ENCODE measurements at places on chromosomes 3 and 15.

DNA sequence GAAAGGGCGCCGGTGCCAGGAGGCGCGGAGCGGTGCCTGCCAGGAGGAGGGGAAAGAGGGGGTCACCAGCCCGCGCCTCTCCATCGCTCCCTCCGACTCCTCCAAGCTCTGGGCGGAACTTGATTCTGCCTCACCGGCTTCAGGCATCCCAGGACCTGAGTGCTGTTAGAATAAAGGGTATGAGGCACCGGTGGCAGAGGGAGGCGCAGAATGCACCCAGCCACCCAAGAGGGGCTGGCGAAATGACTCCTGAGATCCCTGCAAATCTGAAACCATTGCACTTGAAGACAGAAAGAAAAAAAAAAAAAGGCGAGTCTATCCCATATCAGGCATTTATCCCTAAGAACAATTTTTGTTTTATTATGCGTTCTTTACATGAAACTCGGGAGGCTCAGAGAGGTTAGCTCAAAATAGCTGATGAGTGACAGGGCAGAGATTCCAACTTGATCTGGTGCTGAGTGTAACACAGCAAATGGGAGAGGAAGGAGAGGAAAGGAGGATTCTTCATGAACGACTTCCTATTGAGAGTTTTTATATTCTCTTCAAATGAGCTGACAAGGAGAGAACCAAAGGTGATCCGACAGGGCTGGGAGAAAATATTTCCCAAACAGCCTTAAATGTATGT is 157.0 kb upstream of the FRMD4B start:
- peak; percentile 9 for DNase-seq

- no peak for DNase-seq
These were observed 107.5 kb downstream of the CHCHD6 start for GRCh38 chr3:126811530-126811929.

- no peak for DNase-seq
These were observed 317.3 kb upstream of the CFAP20DC start for GRCh38 chr3:59367150-59367549.

GRCh38 chr3:139586420-139587017 is 47.0 kb upstream of the RBP1 start:
- no peak for DNase-seq

GRCh38 chr15:68305420-68305871 is 27.9 kb downstream of the FEM1B start:
- DNase-seq = peak; percentile 48

- no peak for DNase-seq
These were observed 131.3 kb upstream of the PRR20G start for GRCh38 chr3:127419182-127419581.

DNA sequence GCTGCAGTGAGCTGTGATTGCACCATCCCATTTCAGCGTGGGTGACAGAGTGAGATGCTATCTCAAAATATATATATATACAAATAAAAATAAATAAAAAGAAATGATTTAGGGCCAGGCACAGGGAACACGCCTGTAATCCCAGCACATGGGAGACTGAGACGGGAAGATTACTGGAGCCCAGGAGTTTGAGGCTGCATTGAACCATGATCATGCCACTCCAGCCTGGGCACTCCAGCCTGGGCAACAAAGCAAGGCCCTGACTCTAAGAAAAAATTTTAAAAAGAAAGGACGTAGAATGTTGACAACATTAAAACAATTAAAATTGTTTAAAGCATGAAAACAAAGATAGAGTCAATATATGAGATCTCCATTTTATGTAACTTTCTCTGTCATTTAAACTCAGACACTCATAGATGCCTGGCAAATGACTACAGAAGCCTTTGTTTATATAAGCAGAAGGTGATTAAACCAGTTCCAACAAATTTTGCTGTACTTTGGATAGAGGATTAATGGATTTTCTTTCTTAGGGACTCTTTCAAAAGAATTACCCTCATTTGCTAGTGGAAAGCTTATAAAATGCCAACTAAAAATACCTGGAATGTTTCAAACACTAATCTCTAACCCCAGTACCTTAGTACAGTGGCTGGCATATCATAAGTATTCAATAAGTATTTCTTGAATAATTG is 10.7 kb upstream of the TRPM7 start:
- DNase-seq = no peak

- no peak for DNase-seq
These were observed 127.9 kb downstream of the C3orf70 start for GRCh38 chr3:185024966-185025365.

GRCh38 chr3:119663885-119664284 is 3.5 kb upstream of the POPDC2 start:
- no peak for DNase-seq

DNA sequence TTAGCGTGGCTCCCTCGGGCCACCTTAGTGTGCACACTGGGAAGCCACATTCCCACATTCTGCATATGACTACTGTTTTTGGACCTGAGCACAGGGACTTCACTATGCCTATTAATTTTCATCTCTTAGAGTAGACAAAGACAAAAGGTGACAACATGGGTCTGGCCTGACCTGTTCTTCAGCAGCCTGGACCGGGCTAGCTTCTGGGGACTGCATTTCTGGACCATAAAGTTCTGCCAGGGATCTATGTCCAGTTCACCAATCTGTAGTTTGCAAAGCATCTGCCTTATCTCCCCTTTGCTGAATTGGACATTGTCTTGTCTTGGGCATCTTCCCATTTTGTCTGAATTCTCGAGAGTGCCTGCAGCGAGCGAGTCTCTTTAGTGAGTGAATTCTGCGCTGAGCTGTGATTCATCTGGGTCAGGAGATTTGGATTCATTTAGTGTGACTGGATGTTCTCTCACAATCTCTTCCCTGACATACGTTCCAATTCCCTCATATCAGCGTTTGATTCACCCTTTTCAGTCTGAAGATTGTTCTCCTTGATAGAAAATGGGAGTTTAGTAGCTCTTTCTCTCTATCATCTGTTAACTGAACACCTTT is 112.2 kb upstream of the PLXNA1 start:
- DNase-seq = no peak

GRCh38 chr3:11224870-11225229 is 47.3 kb upstream of the ATG7 start:
- no peak for DNase-seq

- no peak for DNase-seq
These were observed 194.3 kb downstream of the FOXP1 start for GRCh38 chr3:71389191-71389590.

DNA sequence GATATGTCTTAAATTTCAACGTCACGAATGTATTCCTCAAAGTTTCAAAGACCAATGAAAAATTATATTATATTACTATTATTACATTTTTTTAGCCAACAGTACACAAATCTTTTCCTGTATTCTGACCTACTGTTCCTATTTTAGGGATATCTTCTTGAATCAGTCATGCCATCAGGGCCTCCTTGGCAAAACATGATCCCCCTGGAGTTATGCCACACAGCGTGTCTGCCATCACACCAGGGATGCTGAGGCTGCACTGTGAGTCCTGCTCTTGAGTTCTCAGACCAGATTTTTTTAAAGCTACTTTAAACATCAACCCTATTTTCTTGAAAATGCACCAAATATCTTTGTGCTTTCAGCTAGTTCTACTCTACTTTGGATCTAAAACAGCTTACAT is 425.9 kb upstream of the ZNF385D start:
- no peak for DNase-seq

DNA sequence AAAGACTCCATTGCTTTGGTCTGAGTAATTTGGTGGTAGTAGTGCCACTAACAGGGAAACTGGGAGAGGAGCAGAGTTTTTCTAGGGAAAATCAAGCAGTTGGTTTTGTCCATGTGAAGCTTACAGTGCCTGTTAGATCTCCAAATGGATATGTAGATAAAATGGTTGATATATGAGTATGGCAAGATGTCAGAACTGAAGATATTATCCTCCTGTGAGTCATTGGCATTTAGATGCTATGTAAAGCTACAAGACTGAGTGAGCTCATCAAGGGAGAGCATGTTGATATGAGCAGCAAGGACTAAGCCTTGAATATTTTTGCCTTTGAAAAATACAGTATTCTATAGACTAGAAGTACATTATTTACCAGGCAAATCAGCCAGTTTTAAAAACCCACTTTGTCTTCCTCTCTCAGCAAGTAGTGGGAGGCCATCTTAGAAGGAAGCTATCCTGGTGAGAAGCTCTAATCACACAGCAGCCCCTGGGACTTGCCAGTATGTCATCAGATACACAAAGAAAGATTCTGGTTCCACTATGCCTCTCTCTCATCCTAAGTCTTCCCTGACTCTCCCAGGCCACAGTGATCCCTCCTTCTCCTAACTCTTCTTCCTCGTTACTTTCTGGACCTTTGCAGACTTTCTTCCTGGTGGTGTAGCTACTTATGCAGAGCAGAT is 77.4 kb upstream of the ANKRD28 start:
- no peak for DNase-seq

DNA sequence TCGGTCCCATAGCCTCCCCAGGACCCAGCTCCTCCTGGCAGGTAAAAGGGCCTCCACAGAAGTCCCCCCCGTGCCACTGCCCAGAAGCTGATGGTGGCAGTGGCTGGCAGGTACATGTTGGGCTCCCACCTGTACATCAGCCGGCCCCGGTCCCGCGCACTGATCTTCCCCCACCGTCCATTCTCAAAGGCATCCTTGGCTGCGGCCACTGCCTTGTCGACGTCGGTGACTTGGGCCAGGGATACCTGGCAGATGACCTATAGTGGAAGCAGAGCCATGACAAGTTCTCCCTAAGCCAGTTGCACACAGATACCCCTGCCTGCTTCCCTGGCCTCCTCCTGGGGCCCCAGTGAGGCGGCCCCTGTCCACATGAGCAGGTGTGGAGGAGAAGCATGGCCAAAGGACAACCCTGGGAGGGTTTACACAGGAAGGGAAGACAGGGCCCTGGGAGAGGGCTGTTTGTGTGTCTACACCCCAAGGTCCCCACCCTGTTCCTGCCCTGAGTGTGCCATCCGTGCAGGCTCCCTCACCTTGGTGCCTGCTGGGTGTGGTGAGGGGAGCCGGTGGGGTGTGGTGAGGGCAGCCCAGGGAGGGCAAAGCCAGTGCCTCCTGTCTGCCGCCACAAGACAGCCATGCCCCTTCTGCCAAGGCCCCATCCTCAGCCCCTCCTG is 44.8 kb downstream of the ALDH1L1 start:
- no peak for DNase-seq

- DNase-seq = no peak
These were observed 84.8 kb downstream of the PPCDC start for GRCh38 chr15:75107908-75108838.

DNA sequence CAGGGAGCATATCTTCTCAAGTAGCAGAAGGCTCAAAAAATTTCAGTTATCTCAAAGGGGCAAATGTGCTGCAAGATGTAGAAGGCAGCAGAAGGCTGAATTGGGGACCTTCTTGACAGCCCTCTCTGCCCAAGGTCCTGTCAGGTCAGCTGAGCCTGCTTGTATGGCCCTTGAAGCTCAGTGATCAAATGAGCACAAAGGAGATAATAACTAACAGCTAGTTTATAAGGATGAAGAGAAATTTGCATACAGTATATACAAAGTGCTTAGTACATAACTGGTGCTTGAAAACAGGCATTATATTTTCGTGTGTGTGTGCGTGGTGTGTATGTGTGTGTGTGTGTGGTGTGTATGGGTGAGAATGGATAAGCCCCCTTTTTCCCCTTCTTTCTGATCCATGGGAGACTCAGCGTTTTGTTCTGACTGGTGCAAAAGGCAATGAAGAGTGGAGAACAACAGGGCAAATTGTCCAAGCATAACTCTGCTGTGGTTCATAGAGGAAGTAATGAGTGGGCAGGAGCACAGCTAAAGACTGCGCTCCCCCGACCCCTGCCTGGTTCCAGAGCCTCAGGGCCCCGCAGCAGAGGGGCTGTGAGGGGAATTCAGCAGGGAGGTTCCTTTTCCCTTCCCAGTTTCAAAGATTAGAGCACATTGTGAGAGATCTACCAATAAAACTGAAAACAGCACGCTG is 356.8 kb upstream of the NR2F2 start:
- DNase-seq = no peak

DNA sequence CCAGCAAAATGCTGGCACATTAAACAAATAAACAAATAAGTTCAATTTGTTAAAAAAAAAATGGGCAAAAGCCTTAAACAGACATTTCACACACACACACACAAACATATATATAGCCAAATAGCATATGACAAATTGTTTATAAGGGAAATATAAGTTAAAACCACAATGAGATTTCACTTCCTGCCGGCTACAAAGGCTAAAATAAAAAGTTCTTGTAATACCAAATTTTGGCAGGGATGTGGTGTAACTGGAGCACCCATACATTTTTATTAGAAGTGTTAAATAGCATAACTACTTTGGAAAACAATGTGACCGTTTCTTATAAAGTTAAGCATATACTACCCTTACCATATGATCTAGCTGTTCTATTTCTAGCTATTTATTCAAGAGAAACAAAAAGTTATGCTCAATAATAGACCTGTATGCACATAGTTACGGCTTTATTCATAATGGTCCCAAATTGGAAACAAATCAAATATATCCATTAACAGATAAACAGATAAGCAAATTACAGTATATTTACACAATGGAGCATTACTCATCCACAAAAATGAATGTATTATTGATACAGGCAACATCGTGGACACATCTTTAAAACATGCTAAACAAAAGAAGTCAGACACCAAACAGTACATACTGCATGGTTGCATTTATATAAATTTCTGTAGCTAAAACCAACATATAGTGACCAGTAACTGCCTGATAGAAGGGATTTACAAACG is 93.9 kb downstream of the EOMES start:
- no peak for DNase-seq

GRCh38 chr3:5011555-5012256 is 32.5 kb downstream of the BHLHE40 start:
- DNase-seq = no peak

DNA sequence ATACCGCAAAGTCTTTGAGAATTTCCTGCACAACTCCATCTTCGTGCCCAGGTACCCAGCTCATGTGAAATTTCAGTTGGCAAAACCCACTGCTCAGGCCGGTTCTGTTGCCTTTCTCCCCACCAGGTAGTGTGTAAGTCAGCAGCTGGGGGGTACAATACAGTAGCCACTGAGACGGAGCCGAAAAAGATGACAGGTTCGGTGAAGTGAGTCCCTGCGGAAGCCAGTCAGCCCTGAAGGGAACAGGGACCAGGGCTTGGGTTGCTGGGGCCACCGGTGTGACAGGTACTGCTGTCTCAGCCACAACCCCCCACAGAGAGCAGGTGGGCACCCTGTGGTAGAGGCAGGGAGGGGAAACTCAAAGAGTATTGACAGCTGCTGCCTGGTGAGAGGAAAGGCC is 90.8 kb downstream of the PGPEP1L start:
- no peak for DNase-seq

DNA sequence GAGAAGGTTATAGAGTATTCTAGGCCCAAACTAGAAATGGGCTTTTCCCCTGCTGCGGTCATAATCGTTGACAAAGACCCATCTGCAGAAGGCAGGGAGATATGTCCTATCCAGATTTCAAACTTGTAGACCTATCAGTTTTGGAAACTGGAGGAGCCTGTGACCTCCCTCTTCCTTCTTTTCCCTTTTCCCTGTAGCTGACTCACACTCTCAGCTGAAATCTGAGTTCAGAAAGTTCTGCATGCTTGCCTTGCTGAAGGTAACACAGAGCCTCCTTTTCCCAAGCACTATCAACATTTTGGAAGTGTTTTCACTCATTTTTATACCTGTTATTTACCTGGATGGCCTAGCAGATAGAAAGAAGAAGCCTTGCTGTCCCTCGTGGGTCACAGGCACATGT is 59.1 kb upstream of the PSMD6 start:
- no peak for DNase-seq

- DNase-seq = no peak
These were observed 11.2 kb downstream of the TNFSF10 start for GRCh38 chr3:172511783-172512762.

Measured in NCI-H2171 treated with DMSO at 0.1 percent for 48 hours (cell line).